Stimulated activated CD4-positive, alpha-beta T cell treated with anti-CD3 and anti-CD28 coated beads, TNF-alpha, amount 100 ng/mL, for 1 hour (primary cell): ENCODE measurements at places on chromosomes 2 and 18.

GRCh38 chr2:100275200-100275589, 47.1 kb downstream of the LONRF2 start:
- DNase-seq = no peak

DNA sequence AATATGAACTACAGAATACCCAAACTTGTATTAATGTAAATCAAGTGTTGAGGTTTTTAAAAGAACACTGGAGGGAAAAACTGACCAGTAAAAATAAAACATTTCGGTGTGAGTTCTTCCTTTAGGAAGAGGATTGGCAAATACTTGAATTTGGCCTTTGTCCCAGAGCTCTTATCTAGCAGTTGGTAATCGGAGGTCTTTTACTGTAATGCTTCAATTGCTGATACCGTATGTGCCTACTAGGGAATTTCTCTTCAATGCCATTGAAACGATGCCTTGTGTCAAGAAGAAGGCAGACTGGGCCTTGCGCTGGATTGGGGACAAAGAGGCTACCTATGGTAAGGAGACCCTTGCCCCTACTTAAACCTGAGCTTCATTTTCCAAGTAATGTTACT, 4.1 kb downstream of the RRM2 start:
- DNase-seq = no peak

DNA sequence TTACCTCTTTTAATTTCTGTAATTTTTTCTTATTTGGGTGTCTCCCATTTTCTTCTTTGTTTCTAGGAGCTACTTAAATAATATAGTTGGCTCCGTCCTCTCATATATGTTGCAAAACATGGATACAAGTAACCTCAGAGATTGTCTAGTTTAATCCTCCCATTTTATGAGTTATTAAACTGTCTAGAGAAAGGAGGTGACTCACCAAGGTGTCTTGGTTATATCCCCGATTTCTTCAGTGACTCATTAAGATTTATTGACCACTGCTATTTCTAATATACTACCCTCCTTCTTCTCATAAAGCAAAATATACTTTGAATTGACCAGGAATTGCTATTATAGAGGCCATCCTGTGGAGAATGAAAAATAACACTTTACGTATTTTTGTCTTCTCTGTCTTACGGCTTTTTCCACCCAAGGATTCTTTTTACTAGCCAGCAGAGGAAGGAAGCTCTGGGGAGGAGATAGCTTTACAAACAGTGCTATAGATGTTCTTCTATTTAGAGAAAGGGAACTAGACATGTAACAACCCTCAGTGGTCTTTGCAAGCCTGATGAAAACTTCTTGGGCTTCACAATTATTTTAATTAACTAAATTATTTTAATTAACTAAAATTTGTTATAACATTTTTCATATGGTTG, 300.4 kb upstream of the TNP1 start:
- no peak for DNase-seq

GRCh38 chr2:16105669-16106281, 165.4 kb downstream of the MYCN start:
- DNase-seq = no peak

GRCh38 chr2:160660741-160661140, 167.1 kb upstream of the RBMS1 start:
- no peak for DNase-seq

DNA sequence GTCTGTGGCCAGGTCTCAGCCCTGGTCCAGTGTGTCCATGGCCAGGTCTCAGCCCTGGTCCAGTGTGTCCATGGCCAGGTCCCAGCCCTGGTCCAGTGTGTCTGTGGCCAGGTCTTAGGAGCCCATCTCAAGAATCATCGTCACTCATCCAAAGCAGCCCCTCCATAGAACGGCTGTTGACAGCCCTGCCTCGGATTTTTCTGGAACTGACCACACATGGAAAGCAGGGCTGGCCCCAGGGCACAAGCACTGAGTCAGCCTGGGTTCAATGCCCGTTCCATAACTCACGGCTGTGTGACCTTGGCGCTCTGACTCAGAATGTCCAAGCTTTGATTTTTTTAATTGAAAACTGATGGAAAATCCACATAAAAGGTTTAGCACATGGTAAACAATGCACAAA, 59.9 kb upstream of the SNTG2 start:
- DNase-seq = no peak

GRCh38 chr2:21131861-21132260, 8.1 kb downstream of the TDRD15 start:
- DNase-seq = no peak

DNA sequence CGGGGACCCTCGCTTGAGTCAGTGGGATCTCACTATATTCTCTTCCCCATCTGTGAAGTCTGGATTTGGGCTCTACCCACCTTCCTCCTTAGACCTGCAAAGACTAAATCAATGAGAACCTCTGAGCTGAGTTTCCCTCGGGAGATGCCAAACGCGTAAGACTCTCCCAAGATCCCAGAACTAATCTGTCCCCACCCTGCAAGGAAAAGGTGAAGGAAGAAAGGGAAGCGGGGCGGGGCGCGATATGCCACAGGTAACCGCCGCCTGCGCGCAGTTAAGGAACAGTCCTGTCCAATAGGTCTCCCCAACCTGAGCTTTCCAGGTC, 780 bp downstream of the SRD5A2 start:
- DNase-seq = no peak

- DNase-seq = no peak
Observed at GRCh38 chr2:181462033-181462432, 4.8 kb downstream of the ITGA4 start.

DNA sequence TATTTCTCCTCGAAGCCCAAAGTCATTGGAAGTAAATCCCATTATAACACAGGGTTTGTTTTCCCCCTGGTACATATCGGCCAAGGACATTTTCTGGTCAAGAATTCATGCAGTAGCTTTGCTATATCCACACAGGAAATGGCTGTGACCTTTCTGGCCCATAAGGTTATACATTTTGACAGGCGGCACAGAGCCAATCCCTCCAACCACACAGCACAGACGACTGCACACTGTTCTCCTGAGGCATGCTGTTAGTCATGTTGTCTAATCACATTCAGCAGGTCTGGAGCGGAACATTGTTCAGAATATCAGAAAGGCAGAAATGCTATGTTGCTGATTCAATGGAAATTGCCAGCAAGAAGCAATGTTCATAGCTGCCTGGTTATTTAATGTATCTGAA, 742.3 kb upstream of the SLC8A1 start:
- DNase-seq = no peak

- DNase-seq = no peak
Observed at GRCh38 chr18:21490748-21491147, 109.8 kb downstream of the ESCO1 start.

- no peak for DNase-seq
Observed at GRCh38 chr18:1047406-1047805, 142.7 kb downstream of the ADCYAP1 start.

DNA sequence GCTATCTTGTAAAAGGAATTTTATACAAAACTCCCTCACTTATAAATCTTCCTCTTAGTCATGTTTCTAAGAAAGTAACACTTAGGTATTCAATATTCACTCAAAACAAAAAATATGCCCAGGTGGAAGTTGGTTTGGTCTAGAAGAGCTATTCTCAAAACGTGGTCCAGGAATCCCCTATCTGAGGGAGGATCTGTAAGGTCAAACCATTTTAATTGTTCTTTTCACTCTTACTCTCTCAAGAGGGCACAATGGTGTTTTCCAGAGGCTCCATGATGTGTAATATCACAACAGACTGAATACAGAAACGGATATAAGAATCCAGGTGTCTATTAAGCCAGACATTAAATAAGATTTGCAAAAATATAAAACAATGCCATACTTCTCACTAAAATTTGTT, 9.9 kb downstream of the MOB1A start:
- no peak for DNase-seq

DNA sequence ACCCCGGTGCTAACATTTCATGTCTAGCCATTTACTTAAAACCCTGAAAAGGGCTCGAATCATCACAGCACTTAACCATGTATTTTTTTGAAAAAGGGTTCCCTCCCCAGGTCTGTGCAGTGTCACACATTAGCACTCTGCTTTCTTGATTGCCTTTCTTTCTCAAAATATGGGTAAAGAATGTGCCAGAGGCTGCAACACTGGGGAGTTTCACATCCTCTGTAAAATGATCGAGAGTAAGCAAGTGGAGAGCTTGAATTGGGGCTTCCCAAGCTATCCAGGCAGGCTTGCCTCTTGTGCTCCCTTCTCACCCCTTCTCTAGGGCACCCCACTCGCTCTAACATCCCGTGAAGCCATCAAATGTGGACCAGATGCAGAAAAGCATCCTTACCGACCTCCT, 177.0 kb upstream of the CCDC68 start:
- DNase-seq = no peak

DNA sequence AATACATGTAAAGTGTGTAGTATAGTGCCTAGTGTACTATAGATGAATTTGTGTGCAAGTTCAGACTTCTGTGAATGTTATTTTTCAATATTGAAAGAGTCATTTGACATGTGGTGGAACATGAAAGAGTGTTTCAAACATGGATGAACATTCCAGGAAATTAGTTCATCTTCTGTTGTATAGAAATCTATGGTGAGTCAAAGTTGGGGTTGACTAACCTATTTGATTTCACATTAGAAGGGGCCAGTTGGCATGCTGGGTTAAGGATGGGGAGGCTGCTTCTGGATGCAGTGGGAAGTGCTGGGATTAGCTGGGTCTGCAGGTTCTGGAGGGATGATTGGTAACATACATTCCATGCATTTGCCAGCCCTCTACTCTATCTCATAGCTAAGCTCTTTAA, 50.6 kb downstream of the LYPD6B start:
- DNase-seq = no peak

GRCh38 chr2:236626391-236627150, 56.9 kb downstream of the ACKR3 start:
- DNase-seq = no peak

DNA sequence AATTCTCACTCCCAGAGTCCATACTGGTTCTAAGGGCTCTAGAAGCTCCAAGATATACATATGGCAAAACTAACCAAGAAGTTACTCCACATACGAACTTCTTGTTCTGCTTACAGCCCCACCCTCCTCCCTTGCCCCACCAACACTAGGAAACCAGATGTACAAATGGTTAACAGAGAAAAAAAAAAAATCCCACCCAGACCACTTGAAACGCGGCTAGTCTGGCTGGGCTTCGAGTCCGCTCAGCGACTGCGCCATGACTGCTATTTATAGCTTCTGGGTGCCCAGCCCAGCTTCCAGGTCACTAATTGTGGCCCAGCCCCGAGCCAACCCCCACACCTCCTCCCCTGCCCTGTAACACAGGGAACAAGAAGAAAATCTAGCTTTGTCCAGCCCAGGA, 47.0 kb upstream of the IHH start:
- no peak for DNase-seq

- DNase-seq = no peak
Observed at GRCh38 chr18:79737426-79737825, 57.8 kb downstream of the CTDP1 start.

GRCh38 chr2:54085069-54085468, 30.3 kb upstream of the ACYP2 start:
- no peak for DNase-seq

DNA sequence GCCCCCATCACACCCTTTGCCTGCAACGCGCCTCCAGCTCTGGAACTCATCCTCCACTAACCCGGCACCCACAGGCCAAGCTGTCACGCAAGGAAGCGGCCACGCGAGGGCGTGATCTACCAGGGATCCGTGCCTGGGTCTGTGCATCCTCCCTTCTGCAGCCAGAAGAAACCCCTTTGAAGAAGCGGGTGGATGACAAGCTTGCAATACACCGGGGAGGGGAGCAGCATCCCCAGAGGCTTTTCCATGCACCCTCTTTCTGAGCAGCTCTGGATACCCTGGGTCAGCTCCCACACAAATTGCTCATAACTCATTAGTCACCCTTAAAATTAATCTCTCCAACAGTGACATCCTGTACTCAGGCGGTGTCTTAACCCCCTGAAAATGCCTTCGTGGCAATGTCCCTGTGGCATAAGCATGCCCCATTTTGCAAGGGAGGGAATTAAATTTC, 47.6 kb downstream of the PDCL3 start:
- DNase-seq = peak; percentile 65

GRCh38 chr2:223050900-223051504, 988 bp upstream of the KCNE4 start:
- no peak for DNase-seq

DNA sequence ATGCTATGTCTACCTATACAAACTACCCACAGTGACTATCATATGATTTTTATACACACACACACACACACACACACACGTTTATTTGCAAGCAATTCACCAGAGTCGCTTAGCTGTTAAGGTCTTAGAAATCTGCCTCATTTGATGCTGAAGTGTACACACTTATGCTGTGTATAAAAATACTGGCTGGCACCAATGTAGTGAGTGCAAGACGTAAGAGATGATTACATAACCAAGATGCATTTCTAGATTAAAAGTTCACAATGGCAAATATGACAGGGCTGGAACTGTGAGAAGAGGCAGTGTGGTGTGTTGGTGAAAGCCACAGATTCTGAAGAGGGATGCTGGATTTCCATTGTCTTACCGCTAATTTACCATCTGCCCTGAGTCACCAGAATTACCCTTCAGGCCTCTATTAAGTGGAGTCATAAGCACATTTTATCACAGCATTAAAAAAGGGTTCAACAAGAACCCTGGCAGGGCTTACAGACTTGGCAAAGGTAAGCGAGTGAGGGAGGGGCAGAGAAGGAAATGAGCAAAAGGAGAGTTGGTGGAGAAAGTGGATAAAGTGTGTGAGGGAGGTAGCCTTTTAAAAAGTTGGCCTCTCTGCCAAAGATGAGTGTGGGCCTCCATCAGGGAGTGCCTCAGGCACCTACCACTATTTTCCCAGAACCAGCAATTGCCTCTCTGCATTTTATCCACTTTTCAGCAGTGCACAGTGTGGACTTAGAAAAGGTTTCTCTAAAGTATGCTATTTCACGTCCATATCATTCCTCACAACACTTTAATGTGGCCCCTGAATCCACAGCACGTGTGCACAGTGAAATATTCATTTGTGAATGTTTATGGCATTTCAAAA, 21.5 kb downstream of the MEIS1 start:
- no peak for DNase-seq

GRCh38 chr2:212097001-212097400, 441.6 kb downstream of the ERBB4 start:
- DNase-seq = no peak
